NCI-H187 treated with DMSO at 0.1 percent for 48 hours (cell line): ENCODE measurements at places on chromosomes 5 and 9.
A peak's percentile ranks its signal among the peaks of the same experiment; 100 is the strongest.

GRCh38 chr5:120538149-120538548 lies 74.0 kb downstream of the PRR16 start:
- no peak for DNase-seq

DNA sequence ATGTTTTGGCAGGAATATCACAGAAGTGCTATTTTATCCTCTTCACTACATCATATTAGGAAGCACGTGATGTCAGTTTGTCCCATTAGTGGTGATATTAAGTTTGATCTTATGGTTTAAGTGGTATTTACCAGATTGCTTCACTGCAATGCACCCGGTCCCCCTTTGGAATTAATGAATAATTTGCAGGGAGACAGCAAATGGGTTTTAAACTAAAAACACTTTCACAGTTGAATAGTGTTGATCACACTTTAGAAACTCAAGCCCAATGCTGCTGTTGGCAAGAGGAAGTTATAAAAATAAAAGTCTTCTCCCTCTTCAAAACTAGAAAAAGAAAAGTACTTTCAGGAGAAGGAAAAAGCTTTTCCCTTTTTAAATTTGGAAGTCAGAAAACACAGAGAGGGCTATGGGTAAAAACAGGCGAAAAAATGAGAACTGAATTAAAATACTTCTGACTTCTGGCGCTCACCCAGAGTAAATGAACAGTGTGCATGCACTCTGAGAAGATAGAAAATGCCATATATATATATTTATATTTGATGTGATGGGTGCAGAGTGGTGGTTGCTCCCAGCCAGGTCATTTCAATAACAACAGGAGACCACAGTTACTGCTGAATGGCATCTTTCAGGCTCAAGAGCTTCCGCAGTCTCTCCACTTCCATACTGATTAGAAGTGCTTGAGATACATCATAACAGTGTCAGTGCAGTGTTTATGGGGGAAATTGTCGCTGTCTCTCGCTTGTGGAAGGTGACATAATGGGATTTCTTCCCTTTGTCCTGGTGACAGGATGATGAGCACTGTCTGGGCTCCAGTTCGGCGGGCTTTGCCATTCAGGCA lies 278.0 kb downstream of the ZSWIM6 start:
- no peak for DNase-seq

DNA sequence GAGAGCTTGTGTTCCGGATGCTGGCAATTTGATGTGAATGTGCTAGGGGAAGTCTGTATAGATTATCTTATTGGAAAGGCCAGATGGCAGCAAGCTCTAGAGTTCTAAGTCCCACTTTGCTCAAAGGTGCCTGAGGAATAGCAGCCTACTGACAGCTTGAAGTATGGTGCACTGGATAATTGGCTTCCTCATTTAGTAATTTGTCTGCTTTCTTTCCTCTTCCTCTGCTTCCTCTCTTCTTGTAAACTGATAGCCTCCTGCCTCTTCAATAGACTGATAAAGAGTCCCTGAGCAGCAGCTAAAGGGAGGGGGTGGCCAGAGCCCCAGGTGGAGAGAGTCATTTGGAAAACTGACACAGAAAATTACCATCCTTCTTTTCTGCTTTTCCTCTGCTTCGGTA lies 177.3 kb downstream of the FGF1 start:
- no peak for DNase-seq

- DNase-seq = no peak
These were observed 470.3 kb downstream of the ARHGEF28 start for GRCh38 chr5:74096325-74096724.

DNA sequence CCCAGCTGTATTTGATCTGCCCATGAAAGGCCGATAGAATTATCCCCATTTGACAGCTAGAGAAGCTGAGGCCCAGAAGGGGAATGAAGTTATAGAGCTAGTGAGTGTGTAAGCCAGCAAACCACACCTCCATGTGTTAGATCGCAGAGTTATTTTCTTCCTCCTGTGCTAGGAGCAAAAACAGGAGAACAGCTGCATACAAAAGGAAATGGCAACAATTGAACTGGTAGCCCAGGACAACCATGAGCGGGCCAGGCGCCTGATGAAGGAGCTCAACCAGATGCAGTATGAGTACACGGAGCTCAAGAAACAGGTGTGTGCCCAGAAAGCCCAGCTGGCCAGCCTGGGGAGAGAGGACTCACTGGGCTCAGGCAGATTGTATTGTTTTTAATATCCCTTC lies 30.4 kb downstream of the RAB14 start:
- no peak for DNase-seq

DNA sequence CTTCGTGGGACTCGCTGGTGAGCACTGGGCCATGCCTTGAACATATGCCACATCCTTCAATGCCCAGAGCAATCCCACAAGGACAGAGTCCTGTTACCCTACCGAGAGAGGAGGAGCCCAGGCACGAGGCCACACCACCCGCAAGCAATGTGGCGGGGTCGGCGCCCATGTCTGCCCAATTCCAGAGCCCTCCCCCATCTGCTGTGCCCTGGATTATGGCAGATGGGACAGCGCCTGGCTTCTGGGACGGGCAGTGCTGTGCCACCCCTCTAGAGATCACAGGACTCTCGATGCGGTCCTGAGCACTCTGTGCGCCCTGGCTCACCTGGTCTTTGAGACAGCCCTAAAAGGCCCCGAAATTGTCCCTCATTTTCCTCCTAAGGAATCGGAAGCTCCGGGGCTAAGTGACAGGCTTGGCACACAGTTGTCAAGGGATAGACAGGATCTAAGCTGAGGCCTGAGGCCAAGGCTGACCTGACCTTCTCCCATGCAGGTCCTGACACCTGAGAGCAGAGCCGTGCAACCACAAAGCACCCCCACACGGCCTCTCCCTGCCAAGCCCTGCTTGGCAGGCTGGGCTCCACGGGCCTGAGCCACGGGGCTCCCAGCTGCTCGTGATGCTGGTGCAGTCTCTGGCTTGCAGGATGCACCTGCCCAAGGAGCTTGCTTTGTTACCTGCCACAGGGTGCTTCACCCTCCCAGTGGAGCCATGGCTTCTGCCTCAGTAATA lies 48.8 kb downstream of the PRRT1B start:
- no peak for DNase-seq

DNA sequence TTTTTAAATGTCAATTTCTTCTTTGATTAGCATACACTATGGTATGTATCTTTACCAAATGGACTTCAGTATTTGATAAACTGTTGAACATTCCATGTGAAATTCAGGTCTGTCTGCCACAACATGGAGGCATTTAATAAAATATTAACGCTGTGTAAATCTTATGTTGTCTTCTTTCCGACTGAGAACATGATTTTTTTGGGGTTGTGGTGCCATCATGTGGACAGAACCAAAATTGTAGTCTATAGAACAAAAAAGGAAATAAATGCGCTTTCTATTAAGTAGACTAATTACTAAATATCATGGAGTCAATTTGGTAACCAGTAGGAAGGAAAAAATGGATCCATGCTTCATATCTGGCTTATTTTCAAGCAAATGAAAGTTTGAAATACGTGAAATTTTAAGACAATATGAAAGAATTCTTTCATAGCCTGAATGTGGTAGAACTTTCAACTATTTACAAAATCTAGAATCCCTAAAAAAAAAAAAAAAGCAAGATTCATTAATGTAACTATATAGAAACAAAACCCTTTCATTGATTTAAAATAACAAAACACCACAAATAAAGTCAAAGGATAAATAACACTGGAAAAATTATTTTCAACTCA lies 2.8 kb upstream of the PLK2 start:
- DNase-seq = no peak

- no peak for DNase-seq
These were observed 14.1 kb upstream of the EXOC3 start for GRCh38 chr5:428754-429452.

DNA sequence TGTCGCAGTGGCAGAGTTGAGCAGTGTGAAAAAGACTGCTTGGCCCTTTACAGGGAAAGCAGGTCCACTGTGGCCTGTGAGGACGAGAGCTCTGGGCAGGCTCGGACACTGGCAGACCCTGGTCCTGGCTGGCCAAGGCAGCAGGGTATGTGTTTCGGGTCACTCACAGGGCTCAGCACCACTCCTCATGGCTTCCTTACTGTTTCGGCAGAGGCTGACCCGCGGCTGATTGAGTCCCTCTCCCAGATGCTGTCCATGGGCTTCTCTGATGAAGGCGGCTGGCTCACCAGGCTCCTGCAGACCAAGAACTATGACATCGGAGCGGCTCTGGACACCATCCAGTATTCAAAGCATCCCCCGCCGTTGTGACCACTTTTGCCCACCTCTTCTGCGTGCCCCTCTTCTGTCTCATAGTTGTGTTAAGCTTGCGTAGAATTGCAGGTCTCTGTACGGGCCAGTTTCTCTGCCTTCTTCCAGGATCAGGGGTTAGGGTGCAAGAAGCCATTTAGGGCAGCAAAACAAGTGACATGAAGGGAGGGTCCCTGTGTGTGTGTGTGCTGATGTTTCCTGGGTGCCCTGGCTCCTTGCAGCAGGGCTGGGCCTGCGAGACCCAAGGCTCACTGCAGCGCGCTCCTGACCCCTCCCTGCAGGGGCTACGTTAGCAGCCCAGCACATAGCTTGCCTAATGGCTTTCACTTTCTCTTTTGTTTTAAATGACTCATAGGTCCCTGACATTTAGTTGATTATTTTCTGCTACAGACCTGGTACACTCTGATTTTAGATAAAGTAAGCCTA lies 15.7 kb downstream of the SQSTM1 start:
- DNase-seq = no peak

DNA sequence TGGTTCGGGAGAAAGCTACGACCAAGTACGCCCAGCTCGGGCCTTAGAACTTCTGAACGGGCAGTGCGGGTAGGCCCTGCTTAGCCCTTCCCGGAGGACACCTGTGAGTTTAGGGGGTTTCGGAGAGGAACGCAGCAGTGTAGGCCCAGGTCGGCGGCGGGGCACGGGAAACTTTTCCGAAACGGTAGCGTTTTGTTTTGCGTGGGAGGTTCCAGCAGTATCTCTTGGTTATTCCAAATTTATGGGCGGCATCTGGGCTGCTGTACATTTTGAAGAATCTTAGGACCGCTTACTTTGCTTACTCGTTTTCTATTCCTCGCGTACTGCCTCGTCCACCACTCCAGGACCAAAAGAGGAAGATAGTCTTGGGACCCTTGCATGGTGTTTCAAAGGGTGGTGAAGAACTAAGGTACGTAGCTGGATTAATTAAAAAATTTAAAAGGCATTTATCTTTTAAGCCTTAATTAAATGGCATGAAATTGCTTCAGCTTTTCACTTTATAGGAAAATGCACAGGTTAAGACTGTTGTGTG lies 492 bp downstream of the TENT2 start:
- no peak for DNase-seq

DNA sequence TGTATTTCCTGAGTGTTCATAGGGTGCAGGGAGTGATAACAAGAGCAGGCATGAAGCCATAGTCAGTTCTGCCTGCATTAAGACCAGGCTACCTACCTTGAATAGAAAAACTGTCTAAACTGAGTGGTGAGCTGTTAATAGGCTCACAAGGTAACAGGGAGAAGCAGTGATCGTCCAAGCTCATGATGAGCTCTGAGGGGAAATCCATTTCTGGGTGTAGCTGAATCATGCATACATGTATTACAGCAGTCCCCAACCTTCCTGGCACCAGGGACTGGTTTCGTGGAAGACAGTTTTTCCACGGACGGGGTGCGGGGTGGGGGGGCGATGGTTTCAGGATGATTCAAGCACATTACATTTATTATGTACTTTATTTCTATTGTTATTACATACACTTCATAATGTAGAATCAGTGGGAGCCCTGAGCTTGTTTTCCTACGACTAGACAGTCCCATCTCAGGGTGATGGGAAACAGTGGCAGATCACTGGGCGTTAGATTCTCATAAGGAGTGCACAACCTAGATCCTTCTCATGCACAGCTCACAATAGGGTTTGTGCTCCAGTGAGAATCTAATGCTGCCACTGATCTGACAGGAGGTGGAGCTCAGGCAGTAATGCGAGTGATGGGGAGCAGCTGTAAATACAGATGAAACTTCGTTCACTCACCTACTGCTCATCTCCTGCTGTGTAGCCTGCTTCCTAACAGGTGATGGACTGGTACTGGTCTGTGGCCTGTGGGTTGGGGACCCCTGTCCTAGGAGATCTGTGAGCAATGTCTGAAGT lies 100.0 kb upstream of the IL6ST start:
- peak; percentile 84 for DNase-seq

- DNase-seq = no peak
These were observed 280.3 kb upstream of the WWC1 start for GRCh38 chr5:168011096-168011495.

DNA sequence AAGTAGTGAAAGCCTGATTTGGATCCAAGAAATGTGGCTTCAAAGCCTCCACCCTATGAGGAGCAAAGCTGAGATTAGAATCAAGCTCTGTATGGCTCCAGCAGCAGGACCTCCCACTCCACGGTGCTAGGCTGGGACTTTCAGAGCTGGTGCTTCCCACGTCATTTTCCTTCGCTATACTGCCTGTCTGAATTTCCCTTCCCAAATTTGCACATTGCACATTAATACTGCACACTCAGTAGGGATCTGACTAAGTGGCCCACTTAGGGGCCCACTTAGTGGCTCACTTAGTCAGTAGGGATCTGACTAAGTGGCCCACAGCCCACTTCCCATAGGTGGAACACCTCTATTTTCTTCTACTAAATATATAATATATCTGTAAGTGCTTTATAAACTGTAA lies 14.1 kb upstream of the SPDL1 start:
- DNase-seq = no peak

- no peak for DNase-seq
These were observed 84.6 kb downstream of the GAPVD1 start for GRCh38 chr9:125346080-125346732.

- DNase-seq = no peak
These were observed 79.1 kb downstream of the OLFM1 start for GRCh38 chr9:135166565-135166964.

- no peak for DNase-seq
These were observed 16.6 kb upstream of the CCDC112 start for GRCh38 chr5:115313052-115313451.

DNA sequence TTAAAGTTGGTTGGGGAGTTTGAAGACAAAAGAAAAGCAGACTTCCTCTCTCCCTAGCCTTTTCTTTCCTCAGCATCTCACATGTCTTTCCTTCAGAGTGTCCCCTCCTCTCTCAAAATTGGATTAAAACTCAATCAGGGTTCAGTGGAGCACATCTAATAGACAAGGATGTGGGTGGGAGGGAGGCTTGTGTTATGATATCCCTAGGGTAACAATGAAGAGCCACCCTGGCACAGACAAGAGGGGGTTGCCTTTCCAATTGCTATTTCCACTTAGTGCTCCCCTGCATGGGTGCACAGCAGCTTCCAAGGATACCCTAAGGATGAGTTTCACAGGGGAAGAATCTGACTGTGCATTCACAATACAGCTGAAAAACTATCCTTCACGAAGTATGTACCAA lies 585.2 kb upstream of the C9orf72 start:
- no peak for DNase-seq

GRCh38 chr5:29229461-29229860 lies 1964.0 kb upstream of the CDH6 start:
- DNase-seq = no peak

DNA sequence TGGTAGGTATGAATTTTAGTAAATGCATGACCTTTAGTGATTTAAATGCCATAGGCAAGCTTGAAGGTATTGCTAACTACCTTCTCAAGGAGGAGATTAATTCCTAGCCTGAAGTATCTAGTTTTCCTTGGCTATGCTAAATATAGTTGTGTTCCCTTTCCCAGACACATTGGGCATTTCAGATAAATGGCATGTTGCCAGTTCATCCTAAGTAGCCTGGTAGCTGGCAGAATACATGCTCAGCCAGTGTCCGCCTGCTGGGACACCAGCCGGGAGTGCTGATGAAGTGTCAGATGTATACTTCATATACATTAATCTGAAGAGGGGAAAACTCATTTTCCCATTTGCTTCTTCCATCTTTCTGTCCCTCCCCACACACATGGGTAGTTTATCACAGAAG lies 196.9 kb downstream of the MAST4 start:
- no peak for DNase-seq
